ENCODE measurements at places on chromosomes 6 and 20. TPM values are rescaled to one million over a fixed set of nuclear protein-coding genes. Genes with fewer than 3 reads are reported as not detected.

- peak; percentile 44 for DNase-seq
Measured at GRCh38 chr6:154156135-154156896, 117.3 kb downstream of the OPRM1 start.

- DNase-seq = no peak
Measured at GRCh38 chr6:1200409-1201101, 111.3 kb upstream of the FOXQ1 start.

DNA sequence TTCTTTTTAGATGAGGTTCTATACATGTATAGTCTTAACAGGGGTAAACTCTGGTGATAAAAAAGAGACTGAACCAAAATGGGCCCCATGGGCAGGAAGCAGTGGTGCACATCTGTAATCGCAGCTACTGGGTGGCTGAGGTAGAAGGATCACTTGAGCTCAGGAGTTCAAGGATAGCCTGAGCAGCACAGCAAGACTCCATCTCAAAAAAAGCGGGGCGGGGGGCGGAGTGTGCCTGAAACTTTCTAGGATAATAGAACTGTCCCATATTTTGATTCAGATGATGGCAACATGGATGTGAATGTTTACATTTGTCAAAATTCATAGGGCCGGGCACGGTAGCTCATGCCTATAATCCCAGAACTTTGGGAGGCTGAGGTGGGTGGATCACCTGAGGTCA is 48.8 kb upstream of the TAF8 start:
- DNase-seq = no peak

- no peak for DNase-seq
Measured at GRCh38 chr6:35216851-35217811, 3.4 kb downstream of the SCUBE3 start.

Gene CMTR1
- polyA plus RNA-seq = 15.8 TPM

Gene DSP
- polyA plus RNA-seq = not detected

Gene NNAT
- polyA plus RNA-seq = 0.20 TPM

Gene PTGIS
- not detected for polyA plus RNA-seq

Gene NR2E1
- not detected for polyA plus RNA-seq

DNA sequence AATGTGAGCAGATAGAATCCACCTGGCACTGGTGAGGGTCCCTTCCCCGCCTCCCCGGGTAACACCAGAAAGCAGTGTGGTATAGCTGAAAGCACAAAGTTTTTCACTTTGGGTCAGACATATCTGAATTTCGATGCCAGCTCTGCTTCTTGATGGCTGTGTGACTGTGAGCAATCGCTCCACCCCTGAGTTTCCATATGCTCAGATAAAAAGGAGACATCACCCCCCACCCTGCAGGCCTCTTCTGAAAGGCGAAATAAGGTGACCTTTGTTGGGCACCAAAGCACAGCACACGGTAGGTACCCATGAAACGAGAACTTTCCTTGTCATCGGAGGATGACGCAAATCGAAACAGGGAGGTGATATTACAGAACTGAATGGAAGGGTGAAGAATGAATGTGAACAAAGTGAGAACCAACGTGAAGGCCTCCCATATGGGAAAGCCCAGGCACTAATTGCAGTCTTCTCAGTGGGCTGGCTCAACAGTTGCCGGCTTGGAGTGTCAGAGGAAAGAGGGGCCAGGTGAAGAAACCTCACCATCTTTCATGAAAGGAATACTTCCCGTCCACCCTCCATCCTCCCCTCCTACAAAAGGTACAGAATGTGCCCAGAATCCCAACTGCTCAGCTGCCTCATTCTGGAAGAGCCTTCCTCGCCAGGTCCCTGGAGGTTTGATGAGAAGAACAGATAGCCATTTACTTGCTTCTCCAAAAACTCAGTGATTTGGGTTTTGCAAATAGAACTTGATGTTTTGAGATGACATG is 61.8 kb downstream of the NFATC2 start:
- DNase-seq = peak; percentile 47

Gene SMLR1
- not detected for polyA plus RNA-seq

DNA sequence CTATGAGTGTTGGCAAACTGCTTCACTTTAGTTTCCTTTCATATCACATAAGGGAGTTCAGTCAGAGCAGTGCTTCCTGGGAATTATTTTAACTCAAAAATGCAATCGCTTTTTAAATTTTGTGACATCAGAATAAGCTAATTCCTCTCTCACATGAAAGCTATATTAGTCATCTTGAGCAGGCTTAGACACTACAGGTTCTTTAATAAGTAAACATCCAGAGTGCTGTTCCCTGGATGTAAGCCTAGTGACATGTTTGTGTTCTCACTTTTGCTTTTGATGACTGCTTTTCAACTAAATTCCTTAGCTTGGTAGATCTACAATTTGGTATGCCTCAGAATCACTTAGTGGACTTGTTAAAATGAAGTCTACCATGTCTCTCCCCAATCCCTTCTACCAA is 252.7 kb upstream of the POU3F2 start:
- DNase-seq = no peak

DNA sequence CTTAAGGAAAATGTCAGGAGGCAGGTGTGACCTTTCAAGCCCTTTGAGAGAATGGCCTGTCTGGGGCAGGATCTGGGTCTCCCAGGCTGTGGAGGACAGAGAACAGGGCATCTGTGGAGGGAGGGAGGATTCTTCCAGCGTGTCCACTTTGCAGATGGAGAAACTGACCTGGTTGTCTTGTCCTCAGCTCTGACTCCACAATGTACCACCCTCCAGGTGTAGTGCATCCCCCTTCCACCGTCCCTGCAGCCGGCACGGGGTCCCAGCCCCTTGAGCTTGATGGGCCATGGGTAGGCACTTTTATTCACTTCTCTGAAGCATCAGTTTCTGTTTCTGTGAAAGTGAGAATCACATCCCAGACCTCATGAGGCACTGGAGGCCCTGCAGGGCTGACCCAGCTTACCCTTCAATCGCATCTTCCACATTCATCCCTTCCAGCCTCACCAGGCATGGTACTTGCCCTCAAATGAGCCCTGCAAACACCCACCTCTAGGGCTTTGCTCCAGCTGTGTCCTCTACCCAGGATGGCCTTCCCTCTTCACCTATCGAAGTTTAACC is 4.6 kb upstream of the TGM2 start:
- no peak for DNase-seq

Gene PARD6B
- 0.38 TPM for polyA plus RNA-seq

Gene PRSS35
- not detected for polyA plus RNA-seq

Gene GPR63
- not detected for polyA plus RNA-seq

Gene E2F1
- 1.5 TPM for polyA plus RNA-seq

GRCh38 chr6:76465410-76465809 is 392.9 kb upstream of the IMPG1 start:
- DNase-seq = no peak

Gene SIRPB2
- polyA plus RNA-seq = 0.60 TPM

- no peak for DNase-seq
Measured at GRCh38 chr6:95856876-95857364, 158.9 kb upstream of the FUT9 start.

- DNase-seq = no peak
Measured at GRCh38 chr6:106279179-106279578, 46.4 kb downstream of the ATG5 start.

- no peak for DNase-seq
Measured at GRCh38 chr6:85810558-85810957, 167.9 kb upstream of the SYNCRIP start.

DNA sequence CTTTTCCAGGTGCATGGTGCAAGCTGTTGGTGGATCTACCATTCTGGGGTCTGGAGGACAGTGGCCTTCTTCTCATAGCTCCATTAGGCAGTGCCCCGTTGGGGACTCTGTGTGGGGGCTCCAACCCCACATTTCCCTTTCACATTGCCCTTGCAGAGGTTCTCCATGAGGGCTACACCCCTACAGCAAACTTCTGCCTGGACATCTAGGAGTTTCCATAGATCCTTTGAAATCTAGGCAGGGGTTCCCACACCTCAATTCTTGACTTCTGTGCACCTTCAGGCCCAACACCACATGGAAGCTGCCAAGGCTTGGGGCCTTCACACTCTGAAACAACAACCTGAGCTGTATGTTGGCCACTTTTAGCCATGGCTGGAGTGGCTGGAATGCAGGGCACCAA is 282.8 kb upstream of the SASH1 start:
- DNase-seq = no peak

- DNase-seq = peak; percentile 13
Measured at GRCh38 chr20:54221353-54221752, 13.5 kb downstream of the PFDN4 start.

- DNase-seq = peak; percentile 48
Measured at GRCh38 chr6:42532038-42532669, 31.7 kb upstream of the UBR2 start.

Measured in immature natural killer cell (primary cell).